Inflammatory macrophage treated with lipopolysaccharide for 1 hour (primary cell): ENCODE measurements at places on chromosomes 4 and X.

GRCh38 chr4:81922313-81922712 is 450.6 kb upstream of the RASGEF1B start:
- DNase-seq: no peak

DNA sequence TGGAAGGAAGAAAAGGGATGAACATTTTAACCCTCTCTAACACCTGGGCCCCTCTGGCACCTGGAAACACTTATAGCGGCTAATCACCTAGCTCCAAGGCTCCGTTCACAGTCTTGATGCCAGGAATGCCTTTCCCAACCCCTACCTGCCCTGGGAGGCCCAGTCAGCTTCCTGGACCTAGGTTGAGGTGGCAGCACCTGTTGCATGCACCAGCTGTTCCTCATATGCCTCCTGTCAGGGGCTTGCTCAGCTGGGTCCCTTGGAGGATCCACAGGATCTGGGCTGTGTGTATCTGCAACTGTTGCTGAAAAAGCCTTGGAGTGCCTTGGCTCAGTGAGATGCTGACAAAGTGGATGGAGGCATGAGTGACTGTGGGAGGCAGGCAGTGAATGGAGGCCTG is 4.4 kb downstream of the CFP start:
- no peak for DNase-seq

- no peak for DNase-seq
Observed at GRCh38 chr4:31595496-31595895, 875.3 kb downstream of the PCDH7 start.

GRCh38 chr4:84913176-84913575 is 53.3 kb downstream of the WDFY3 start:
- DNase-seq: no peak

DNA sequence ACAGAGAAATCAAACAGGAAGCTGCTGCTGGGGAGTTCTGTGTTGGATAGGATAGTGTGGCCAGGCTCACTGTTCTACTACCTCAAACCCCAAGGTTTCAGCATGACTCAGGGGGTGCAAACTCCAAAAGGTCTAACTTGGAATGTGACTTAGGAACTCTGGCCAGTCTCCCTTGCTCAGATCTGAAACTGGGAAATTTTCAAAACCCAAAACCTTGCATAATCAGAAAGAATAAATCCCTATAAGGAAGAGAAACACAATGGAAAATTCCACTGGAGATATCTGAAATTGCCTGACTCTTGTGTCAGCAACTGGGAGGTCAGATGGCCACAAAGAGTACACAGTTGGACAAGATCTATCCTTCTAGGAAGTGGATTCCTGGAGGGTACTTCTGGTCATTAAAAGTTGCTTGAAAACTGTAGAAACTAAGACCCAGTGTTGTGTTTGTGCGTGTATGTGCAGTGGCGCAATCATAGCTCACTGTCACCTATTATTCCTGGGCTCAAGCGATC is 58.0 kb downstream of the PPEF2 start:
- DNase-seq: peak; percentile 85

- DNase-seq: no peak
Observed at GRCh38 chr4:136754810-136755530, 777.3 kb downstream of the PCDH18 start.

- no peak for DNase-seq
Observed at GRCh38 chr4:123517971-123518370, 121.4 kb downstream of the SPRY1 start.

- DNase-seq: peak; percentile 11
Observed at GRCh38 chr4:27327421-27328181, 467.0 kb downstream of the STIM2 start.
